SK-MEL-5 (cell line): ENCODE measurements at places on chromosomes 6 and 20.

- no peak for DNase-seq
Measured at GRCh38 chr6:164854526-164854925, 454.9 kb downstream of the C6orf118 start.

- DNase-seq: no peak
Measured at GRCh38 chr6:34912715-34913464, 23.8 kb downstream of the ANKS1A start.

- no peak for DNase-seq
Measured at GRCh38 chr6:99110029-99110428, 162.3 kb upstream of the FBXL4 start.

GRCh38 chr6:43966853-43967718 lies 160.2 kb downstream of the MRPL14 start:
- DNase-seq: no peak

DNA sequence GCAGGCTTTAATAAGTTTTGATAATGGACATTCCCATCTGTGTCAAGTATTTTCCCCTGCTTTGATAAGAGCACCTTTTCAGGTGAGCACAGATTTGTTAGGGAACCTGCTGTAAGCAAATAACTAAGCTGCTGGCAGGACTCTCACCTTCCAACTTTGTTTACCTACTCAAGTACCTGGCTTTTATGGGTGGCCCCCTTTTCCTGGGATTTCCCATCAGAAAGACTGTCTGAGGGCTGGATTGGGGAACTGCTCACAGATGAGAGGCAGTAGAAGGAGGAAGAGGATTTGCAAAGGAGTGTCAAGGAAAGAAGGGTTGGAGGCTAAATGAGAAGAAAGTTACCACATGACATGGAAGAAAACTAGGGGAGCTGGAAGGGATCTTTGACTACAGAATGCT lies 210.1 kb upstream of the RIMS1 start:
- no peak for DNase-seq

DNA sequence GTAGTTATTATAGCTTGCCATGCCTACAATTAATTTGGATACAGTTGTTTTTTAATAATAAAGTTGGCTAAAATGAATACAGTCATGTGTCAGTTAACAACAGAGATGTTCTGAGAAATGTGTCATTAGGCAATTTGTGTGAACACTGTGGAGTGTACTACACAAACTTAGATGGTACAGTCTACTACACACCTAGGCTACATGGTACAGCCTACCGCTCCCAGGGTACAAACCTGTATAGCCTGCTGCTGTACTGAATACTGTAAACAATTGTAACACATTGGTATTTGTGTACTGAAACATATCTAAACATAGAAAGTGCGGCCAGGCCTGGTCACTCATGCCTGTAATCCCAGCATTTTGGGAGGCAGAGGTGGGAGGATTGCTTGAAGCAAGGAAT lies 50.2 kb downstream of the MYLIP start:
- DNase-seq: no peak

DNA sequence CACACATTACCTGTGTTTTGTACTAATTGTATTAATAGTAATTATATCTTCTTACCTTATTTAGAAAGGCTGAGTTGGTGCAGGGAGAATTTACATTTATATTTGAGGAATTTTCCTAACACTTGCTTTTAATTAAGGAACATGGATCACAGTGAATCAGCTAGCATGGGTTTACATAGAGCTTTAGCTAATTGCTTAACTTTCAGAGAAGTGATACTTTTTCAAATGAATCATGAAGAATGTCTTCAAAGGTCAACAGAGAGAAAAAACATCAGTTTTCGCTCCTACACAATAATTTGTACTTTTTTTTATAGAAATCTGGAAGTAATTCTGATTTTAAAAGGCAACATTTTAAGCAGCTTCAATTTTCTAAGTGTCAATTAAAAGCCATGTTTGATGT lies 195.0 kb upstream of the HEY2 start:
- no peak for DNase-seq

DNA sequence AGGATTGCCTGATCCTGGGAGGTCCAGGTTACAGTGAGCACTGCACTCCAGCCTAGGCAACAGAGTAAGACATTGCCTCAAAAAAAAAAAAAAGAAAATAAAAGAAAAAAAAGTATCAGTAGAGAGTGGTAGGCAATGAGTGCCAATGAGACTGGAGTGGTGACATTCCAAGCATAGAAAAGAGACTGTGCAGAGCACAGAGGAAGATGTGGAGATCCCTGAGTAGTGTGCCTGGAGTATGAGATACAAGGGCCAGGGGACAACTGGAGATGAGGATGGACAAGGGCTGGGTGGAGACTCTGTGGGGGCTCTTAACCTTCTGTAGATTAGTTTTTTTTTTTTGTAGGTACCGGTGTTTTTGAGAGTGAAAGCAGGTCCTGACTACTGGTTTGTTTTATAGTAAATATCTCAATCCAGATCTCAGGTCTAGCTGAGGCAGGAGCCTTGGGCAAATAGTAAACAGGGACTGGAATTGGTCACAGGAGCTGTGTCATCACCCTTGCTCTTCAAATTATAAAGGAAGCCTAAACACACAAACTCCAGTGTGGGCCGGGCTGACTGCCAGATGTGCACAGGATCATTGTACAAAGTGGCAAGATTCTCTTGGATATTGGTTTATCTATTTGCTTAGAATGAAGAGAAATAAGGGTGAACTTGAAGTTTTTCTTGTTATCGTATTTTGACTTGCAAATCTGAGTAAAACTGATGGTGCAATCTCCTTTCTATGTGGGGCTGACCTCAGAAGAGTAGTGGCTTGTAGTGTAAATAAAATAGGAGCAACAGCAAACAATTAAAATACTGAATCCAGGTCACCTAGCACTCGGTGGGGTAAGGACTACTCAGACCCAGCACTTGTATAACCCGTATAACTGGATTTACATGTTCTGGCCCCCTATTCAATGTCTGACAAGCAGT lies 144.9 kb downstream of the SOX4 start:
- DNase-seq: no peak
